Hypothalamus (tissue), 51 donors: ENCODE measurements at places on chromosomes 3 and 15.

DNA sequence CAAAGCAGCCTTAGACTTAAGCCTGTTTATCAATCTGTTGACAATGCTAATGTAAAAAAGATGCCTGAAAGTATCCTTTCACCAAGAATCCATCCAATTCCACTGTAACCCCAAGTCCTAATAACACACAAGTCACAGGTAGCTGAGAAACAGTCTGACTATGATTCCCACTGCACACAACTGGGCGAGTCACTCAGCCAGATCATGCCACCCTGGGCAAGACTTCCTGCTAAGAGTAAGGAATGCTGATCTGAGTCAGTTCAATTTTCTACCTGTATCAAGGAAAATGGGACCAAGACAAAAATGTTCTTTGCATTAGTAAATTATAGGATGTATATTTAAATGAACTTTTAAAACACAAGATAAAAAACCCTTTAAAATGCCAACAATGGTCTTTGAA lies 33.3 kb downstream of the NPTN start:
- DNase-seq, result no peak

GRCh38 chr3:102189541-102189940 lies 245.3 kb upstream of the ZPLD1 start:
- no peak for DNase-seq

DNA sequence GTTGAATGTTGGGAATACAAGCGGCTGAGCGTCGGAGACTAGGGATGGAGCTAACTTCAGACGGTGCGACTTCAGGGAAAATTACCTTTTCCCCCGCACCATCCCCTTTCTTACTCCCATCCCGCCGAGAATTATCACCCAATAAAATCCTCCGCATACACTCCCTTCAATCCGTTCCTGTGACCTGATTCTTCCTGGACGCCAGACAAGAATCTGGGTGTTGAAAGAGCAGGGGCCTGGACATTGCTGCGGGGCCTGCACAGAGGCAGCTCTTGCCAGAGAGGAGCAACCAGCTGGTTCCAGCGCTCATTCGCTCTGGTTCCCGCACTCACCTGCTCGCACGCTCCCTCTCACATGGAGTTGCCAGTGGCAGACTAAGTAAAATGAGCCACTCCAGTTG lies 241.9 kb downstream of the ALCAM start:
- DNase-seq, result no peak

- DNase-seq, result no peak
These were observed 5.2 kb downstream of the OCA2 start for GRCh38 chr15:28093752-28094535.

GRCh38 chr3:69324362-69325025 lies 61.4 kb downstream of the FRMD4B start:
- no peak for DNase-seq

DNA sequence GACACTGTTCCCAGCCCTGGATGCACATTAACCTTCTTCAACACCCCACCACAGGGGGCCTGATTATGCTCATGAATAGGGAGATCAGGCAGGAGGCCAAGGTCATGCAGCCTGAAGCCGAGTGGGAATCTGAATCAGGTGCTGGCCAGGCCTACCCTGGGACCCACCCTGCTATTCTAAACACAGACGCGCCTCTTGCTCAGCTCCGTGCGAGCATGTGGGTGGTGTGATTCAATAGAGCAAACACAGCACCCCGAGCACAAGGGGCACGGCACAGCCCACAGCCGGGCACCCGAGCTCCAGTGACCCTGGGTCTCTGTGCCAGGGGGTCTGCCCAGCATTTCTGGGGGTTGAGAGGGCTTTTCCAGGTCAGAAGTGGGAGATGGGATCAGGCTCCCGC lies 24.6 kb upstream of the GRIP2 start:
- no peak for DNase-seq

GRCh38 chr3:156665291-156665690 lies 9.1 kb upstream of the TIPARP start:
- DNase-seq, result no peak

DNA sequence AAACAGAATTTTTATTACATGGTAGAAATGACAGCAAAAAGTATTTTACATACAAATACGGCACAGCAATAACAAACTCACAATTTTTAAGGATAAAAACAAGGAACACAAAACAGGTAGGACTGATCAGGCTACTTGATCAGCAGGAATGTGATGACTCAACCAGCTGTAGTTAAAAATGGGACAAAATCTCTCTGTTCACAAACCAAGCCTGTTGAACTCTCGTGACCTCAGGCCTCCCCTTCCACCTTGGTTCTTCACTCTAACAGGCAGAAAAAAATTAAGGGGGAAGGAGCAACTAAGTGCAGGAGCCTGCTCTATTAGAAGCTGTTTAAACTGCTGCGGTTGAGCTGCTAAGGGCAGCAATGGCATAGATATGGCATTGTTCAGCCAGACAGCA lies 18.7 kb downstream of the FBXL22 start:
- DNase-seq, result no peak

- no peak for DNase-seq
These were observed 39.4 kb upstream of the MRPS22 start for GRCh38 chr3:139304383-139304782.

DNA sequence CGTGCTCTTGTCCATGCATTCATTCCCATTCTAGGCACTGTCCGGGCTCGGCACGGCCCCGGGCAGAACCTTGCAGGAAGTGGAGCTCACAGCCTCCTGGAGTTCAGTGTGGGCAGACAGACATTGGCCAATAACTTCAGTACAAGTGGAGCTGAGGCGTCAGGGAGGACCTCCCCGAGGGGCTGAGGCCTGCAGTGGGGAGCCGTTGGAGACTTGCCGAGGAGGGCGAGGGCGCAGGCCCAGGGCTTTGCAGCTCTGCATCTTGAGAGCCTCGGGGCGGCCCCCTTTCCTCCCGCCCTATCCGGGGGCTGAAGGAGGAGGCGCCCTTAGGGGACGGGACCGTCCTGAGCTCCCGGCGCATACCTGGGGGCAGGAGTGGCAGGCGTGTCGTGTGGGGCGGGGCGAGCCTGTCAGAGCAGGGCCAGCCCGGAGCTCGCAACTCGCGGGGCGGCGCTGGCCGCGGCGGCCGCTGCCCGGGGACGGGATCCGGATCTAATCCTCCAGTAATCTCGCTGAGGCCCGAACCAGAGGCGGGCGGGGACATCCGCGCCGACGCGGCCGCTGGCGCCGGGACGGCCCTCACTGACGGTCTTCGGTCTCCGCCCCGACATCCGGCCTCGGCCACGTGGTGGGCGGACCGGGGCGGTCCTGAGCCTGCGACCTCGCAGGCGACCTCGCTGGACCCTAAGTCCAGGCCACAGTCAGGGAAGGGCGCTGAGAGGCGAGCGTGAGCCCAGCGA lies at the start of gene ACY1:
TSS of gene ACY1 (plus strand) at position 698 of the 740 bp plus-strand sequence. CDS start 530 bp downstream, outside the sequence.
- DNase-seq, result peak; percentile 55

DNA sequence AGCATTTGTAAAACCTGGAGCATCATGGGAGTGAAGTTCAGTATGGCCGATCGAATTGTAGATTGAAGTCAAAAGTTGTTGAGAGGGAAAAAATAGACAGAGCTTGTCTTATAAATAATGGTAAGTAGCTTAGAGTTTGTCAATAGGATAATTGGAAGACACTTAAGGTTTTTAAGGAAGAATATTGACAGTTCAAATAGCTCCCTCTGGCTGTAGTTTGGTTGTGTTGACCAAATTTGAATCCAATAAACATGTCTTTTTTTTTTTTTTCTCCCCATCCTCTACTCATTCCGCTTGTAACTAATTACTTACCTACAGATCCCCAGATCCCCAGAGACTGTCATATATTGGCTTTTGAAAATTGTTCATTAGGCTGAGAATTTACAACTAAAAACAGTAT lies 677.0 kb downstream of the AGBL1 start:
- no peak for DNase-seq

GRCh38 chr3:34258271-34258998 lies 460.0 kb downstream of the PDCD6IP start:
- no peak for DNase-seq

DNA sequence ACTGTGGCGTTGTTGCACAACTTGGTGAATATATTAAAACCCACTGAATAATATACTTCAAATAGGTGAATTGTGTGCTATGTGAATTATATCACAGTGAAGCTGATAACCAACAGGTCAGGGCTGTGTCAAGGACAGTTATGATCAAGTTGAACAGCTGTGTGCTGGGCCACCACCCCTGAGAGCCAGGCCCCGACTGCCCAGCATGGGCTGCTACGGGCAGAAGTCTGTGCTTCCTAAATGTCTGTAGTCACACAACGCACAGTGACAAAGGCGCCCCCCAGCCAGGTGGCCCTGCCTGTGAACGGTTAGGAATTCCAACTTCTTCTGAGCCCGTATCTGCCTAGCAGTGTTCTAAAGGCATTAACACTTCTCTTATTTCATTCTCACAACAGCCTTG lies 32.8 kb downstream of the TKT start:
- DNase-seq, result no peak

GRCh38 chr15:29668120-29668602 lies 154.1 kb downstream of the TJP1 start:
- DNase-seq, result no peak
